CD4-positive, alpha-beta T cell treated with Interleukin-4 for 4 hours (primary cell): ENCODE measurements at places on chromosomes 12 and 14.

GRCh38 chr14:68824517-68825347 lies 31.9 kb upstream of the ZFP36L1 start:
- peak; percentile 36 for DNase-seq

GRCh38 chr12:42145197-42145549 lies 499 bp upstream of the GXYLT1 start:
- no peak for DNase-seq

- no peak for DNase-seq
Measured at GRCh38 chr12:45415393-45415817, 199.5 kb downstream of the ANO6 start.

- no peak for DNase-seq
Measured at GRCh38 chr14:22391908-22392565, 197.0 kb downstream of the DAD1 start.

DNA sequence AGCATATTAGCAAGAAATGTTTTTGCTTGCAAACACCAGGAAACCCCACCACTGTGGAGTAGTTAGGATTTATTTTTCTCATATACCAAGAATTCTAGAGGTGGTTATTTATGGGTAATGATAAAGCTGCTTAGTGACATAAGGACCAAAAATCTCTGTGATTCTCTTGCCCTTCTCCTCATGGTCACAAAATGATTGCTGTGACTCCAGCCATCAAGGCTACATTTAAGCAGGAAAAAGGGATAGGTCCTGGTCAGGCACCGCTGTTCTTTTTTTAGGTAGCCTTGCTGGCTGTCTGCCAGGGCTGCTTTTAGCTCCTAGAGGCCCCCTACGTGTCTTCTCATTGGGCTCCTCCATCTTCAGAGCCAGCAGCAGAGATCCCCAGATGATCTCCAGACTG lies 104.2 kb downstream of the AACS start:
- no peak for DNase-seq

- no peak for DNase-seq
Measured at GRCh38 chr14:96576937-96577336, 74.8 kb downstream of the PAPOLA start.

DNA sequence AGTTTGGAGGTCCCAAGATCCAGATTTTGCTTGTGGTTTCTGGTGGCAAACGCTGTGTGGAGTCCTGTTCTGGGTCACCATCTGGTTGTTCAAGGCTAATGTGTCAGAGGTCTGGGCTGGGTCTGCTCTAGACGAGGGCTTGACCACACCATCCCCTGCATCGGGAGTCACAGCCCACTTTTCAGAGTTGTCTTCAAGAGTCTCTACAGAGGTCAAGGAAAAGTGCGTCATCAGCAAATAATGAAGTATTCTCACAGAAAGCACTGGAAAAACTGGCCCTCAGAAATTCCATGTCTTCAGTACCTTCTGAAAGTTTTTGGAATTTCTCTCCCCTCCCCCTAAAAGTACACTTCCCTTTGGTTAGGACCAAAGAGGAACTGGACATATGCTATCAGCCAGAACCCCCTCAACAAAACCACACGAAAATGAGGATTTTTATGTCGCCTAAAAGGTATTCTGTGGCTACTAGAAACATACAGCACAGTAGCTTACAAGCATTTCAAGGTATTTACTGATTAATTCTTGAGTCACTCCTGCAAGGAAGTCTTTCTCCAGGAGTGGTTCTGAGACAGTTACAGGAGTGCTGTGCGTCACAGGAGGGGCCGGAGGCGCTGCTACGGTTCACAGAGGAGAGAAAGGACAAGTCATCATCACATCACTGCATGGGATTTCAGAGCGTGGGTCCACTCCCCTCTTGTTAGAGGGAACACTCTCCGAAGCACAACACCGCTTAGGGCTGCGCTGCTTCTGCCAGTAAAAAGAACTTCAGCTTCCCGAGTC lies 35.4 kb downstream of the RAD52 start:
- DNase-seq, result no peak

GRCh38 chr12:121356657-121357056 lies 4.4 kb upstream of the ANAPC5 start:
- DNase-seq, result no peak

DNA sequence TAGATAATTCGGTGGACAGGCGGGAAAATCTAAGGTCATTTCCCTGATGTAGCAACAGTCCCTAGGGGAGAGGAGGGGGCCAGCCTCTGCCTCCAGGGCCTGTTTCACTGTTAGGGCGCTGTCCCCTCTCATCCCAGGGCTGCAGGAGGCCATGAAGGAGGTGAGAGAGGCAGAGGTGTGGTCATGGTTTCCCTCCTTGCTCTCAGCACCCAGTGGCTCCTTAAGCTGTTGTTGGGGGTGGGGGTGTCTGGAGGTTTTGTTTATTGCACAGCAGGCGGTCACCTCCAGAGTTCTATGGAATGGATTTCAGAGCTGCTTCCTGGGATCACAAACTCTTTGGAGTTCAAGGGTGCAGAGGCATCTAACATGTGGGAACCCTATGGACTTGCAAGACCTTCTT lies 212.5 kb upstream of the RTL1 start:
- DNase-seq, result no peak

DNA sequence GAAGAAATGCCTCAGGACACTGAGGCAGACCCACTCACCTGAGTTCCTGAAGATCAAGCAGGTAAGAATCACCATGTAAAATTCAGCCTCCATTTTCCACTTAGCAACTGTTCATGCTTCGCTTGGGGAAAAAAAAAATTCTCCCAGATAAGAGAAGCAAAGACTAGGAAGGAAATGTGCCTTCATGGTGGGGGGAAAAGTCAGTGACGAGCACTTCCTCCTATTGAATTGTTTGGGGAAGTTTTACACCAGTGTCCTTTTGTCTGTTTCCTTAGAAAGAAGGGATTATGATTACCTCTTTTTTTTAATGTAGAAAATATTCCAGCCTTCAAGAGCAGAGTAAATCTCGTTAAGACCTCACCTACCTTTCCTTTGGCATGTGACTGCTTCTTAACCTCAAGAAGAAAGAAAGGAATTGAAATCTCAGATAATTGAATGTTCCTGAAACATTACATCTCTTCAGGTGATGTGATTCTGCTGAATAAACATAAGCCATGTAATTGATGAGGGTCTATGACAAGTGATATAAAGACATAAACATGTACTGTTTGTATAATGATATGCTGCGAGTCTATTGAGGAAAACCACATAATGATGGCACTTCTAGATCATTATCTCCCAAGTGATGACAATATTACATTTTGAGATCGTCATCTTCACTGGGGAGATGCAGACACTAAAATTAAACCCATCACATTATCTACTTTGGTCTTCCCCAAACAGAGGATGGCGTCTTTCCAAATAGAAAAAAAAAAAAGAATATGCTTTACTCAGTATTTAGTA lies at the start of gene PTPRB:
Gene PTPRB (minus strand): TSS at position 127 of the 783 bp plus-strand sequence. CDS start 34 bp downstream, at position 93.
- DNase-seq, result no peak

GRCh38 chr12:117622741-117623140 lies 261.3 kb upstream of the NOS1 start:
- no peak for DNase-seq
